Activated CD4-positive, alpha-beta T cell treated with anti-CD3 and anti-CD28 coated beads, Interleukin-2, Interleukin-6, amounts not matched to agents 100 ng/mL and 50 ng/mL, durations not matched to agents 16 hours and 8 hours (primary cell): ENCODE measurements at places on chromosomes 4 and X.
A peak's percentile ranks its signal among the peaks of the same experiment; 100 is the strongest.

DNA sequence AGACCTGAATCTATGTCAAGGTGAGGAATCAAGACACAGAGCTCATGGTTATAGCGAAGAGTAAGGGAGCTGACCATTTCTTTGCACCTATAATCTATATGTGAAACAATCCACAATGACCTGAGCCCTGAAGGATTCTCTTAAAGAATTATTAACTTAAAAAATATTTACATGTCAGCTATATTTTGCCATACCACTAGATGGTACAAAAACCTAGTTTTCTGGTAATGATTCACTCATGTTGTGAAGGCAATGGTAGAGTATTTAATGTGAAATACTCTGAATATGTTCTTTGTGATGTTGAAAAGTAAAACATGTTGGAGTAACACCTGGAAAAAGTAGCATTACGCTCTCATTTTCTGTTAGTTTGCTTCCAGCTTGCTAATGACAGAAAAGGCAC, 40.0 kb downstream of the VGLL1 start:
- no peak for DNase-seq

DNA sequence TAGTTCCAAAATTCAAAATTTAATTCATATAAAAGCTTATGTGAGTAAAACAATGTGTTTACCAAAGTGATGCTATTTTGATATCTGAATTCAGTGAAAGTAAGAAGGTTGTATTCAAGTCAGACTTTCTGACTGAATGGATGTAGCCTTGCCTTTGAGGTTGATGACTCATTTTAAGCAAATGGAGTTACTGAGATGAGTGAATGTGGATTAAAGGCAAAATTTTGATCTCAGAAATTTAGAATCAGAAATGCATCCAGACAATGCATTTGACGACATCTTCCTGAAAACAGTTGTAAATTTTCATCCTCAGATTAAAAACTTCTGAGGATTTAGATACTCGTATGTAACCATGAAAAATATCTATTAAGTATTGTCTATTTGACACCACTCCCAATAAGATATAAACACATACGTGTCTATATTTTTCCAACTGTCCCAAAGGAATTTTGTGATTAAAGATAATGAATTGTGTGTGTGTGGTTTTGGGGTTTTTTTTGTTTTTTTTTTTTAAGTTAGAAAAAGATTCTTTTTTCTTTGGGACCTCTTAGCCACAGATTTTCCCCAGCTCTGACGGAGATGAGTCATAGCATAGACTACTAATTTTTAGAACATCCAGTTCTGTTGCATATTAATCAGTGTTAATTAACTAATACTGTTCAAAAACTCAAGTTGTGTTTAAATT, 34.4 kb downstream of the NFKB1 start:
- DNase-seq = peak; percentile 78

GRCh38 chr4:78749258-78749971, 26.7 kb upstream of the BMP2K start:
- no peak for DNase-seq

DNA sequence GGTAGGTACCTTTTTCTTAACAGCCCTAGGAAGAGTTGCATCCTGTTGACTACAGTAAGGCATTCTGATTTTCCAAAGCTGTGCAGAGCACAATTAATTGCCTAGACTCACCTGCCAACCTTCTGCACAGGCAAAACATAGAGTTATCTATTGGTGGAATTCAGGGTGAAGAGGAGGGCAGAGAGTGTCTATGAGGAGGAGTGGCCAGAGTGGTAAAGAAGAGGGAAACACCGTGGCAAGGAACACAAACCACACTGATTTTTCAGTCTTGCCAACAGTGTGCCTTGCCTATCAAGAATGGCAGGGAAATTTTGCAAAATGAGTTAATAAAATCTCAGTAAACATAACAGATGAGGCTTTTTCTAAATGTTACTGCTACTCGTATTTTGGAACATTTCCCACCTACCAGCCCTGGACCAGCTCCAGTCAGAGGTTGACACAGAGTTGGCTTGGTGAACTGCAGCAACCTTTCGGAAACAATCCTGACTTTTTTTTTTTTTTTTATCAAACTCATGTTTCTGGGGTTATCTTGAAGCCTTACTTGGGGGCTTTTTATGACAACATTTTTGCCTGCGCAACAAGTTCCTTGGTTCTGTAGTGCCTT, 67.9 kb upstream of the CAPN6 start:
- no peak for DNase-seq

DNA sequence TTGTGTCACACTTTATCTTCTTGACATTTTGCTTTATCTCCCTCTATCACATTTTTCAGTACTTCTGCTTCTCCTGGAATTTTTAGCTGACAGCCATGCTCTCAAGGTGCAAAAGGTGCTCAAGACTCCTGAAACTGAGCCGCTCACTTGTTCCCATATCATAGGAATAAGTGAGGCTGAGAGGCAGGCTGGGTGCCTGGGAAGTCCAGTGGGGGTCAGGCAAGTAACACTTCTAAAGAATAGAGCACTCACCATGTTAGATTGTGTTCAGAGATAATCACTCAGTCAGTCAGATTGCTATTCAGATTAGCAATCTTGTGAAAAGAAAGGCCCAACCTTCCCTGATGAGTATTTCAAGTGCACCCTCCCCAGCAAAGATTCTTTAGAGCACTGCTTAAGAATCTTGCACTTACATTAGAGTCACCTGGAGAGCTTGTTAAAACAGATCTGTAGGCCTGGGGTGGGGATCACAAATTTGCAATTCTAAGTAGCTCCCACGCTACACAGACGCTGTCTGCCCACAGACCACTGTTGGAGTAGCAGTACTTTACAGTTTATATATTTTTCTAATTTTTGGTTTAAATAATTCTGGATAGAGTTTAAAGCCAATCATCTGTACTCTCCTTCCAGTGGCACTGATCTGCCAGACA, 23.1 kb upstream of the LRAT start:
- peak; percentile 9 for DNase-seq

DNA sequence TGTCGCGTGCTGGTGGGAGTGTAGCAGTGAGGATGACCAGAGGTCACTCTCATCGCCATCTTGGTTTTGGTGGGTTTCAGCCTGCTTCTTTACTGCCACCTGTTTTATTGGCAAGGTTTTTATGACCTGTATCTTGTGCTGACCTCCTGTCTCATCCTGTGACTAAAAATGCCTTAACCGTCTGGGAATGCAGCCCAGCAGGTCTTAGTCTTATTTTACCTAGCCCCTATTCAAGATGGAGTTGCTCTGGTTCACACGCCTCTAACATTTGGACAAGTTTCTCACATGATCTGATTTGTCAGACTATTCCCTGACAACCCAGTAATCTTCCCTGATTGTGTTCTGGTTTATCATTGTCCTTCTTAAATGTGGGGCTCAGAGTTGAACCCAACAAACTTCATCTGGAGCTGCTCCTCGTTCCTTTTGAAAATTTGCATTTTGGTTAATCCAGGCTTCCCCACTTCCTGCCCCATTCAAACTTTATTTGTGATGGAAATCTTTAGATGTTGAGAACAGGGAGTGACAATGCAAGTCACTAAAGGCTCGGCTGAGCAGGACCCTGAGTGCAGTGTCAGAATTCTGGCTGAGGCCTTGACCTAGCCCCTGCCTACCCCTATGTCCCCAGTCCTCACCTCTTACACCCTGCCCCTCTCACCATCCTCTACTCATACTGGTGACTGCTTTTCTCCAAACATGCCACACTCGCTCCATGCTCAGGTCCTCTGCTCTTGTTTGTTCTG, 226.8 kb downstream of the STIM2 start:
- DNase-seq = no peak

- no peak for DNase-seq
These were observed 72.5 kb downstream of the FAT1 start for GRCh38 chr4:186651181-186651603.

- no peak for DNase-seq
These were observed 21.6 kb upstream of the CCNQ start for GRCh38 chrX:153620576-153620975.

DNA sequence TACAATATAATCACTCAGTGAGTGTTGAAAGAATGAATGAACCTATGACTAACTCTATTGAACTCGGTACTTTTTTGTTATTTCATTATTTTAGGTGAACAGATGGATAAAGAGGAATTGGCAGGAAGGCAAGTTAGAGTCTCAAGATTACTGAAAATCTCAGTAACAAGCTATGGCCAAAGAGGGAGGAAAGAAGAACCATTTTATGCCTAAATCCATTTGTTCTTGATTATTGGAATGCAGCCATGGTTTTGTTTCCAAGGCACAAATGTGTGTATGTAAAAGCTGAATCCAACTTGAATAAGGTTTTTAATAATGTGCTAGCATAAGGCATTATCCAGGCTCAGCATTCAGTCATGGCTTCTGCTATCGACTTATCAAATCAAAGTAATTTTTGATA, 196.4 kb downstream of the DTHD1 start:
- no peak for DNase-seq

DNA sequence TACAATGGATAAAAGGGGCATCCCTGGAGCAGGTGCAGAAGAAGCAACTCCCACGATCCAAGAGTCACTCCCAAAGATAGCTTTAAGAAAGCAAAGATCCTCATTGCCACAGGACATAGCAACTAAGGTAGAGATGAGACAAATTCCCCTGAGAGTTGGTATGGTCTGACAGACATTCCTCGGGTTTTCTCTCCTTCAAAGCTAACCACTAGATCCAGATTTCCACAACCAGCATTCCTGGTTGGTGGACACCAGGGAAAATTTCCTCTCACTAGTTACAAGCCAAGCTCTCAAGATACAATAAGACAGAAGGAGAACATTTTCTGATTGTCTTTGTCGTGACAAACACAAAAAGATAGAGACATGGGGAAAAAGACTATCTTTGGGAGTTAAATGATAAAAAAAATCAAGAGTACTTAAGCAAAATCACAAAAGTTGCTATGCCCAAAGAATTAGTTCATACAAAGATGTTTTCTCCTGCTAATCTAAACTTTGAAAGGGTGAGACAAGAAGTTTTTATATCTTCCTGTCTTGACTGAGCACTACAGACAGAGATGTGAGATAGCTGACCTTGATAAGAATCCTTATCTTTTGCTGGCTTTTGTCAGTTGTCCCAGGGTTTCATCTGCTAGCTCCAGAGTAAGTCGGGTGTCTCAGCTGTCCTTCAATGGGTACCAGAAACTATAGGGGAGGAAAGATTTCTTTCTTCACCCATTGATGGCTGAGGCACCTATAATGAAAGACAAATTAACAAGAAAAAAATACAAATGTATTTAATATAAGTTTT, 200.5 kb downstream of the CENPC start:
- no peak for DNase-seq

GRCh38 chr4:24831637-24832036, 36.3 kb downstream of the SOD3 start:
- no peak for DNase-seq

DNA sequence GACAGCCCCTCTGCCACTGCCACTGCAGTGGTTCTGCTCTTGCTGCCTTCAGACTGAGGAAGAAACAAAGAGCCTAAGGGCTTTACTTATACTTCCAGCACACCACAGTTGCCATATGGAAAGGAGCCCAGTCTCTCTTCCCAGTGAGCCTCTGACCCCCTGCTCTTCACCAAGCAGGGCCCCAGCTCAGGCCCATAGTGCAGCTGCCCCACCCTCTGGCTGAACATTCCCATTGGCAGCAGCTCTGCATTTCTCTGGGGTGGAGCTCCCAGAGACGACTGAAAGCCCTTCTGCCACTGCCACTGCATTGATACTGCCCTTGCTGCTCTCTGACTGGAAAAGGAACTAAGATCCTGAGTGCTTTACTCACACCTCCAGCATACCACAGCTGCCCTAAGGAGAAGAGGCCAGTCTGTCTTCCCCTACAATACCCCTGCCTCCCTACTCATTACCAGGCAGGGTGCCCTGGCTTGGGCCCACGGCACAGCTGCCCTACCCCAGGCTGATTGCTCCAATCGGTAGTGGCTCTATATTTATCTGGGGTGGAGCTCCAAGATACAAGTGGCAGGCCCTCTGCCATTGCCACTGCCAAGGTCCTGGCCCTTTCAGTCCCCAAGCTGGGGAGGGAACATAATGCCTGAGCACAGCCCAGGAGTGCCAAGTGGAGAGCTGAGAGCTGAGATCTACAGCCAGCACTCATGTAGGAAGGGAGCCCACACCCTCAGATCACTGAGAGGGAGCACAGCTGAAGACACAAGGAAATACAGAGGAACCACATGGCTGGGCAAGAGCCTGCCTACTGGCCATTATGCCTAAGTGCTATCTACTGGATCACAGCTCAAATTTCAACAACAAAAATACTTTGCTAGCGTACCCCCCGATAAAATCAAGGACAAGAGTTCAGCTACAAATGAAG, 36.0 kb downstream of the AWAT2 start:
- DNase-seq = no peak

GRCh38 chrX:44428989-44429627, 85.6 kb upstream of the EFHC2 start:
- peak; percentile 6 for DNase-seq

- no peak for DNase-seq
These were observed 2.5 kb downstream of the ANAPC4 start for GRCh38 chr4:25379591-25379990.

- DNase-seq = peak; percentile 73
These were observed 1.2 kb downstream of the MSN start for GRCh38 chrX:65668377-65669310.
